ENCODE measurements at places on chromosomes 2 and 18.

GRCh38 chr2:226131299-226131784 lies 668.3 kb downstream of the IRS1 start:
- DNase-seq = no peak

DNA sequence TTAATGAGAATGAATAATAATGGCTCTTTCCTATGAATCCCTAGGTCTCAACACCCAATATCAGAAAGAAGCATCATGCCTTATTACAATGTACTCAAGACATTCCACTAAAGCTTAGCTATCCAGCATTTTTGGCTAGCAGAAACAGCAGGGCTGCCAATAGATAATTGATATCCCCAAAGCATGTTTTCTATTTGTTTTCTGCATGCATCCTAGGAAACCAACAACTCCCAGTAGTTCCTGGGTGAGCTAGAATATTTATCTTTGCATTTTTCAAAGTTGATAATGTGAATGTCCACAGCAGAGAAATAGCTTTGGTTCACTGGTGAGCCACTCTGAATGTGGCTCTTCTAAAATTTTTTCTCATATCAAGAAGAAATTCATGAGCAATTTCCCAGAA lies 5.8 kb upstream of the ANTXR1 start:
- DNase-seq = no peak

- no peak for DNase-seq
Measured at GRCh38 chr2:231318436-231318835, 77.1 kb upstream of the B3GNT7 start.

- no peak for DNase-seq
Measured at GRCh38 chr2:145598434-145598833, 1078.5 kb upstream of the ZEB2 start.

DNA sequence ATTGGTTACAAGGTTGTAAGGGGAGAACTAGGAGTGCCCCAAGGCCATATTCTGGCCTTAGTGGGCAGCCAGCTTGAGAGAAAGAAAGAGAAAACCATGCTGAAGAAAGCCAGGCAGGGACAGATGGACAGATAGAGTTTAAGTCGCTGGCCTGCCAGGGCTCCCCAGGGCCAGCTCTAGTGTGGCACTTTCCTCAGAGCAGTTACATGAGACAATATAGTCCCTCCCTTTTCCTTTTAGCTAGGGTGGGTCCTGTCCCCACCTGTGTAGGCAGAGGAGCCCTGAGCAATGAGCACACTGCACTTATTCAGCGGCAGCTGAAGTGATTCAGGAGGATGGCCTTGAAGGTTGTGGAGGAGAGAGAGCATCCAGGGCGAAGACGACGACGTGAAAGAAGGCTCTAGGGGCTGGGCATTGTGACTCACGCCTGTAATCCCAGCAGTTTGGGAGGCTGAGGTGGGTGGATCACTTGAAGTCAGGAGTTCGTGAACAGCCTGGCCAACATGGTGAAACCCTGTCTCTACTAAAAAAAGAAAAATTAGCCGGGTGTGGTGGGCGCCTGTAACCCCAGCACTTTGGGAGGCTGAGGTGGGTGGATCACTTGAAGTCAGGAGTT lies 152.0 kb upstream of the SLC1A4 start:
- no peak for DNase-seq

DNA sequence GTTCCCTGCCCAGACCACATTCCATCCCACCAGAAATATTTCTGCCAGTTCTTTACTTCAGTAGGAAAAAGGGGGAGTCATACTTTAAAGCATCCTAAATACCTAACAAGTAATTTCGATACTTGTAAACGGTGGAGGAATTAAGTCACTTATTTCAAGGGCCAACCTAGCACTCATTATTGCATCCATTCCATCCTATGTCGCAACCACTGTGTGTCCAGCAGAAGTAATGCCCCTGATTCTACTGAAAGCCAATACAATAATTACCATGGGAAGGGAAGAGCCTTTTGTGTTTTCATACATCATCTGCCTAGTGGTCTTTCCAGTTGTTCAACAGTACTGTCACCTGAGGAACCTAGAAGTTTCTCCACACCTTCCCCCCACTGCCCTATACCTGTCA lies 12.5 kb downstream of the SERPINB8 start:
- no peak for DNase-seq

- no peak for DNase-seq
Measured at GRCh38 chr2:239993291-239993690, 31.9 kb downstream of the NDUFA10 start.

DNA sequence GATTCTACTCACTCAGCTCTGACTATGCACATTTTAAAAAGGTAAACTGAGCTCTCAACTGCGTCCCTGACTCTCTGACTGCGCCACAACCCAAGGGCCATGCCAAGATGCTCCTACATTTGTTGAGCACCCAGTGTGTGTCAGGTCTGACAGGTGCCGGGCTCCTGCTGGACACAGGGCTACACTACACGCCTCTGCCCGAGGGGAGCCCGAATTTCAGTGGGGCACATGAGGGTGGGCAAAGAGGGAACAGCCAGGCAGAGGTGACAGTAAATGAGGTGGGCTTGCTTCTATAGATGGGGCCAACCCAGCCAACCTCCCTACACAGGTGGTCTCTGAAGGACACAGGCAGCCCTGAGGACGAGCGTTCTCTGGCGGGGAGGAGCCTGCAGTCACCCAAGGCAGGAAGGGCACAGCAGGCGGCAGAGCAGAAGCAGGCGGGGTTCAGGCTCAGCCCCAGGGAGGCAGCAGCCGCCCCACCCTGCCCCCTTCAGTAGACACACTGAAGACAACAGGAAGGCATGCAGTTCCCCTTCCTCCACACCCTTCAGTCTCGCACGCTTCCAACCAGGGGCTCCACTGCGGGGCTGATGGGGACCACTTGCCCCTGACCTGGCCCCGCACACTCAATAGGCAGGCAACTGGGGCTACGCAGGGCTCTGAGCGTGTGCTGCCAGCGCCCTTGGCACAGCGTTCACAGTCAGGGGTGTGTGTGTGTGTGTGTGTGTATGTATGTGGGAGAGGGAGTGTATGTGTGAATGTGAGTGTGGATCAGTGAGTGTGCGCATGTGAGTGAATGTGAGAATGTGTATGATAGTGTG lies 98.4 kb downstream of the UXS1 start:
- peak; percentile 39 for DNase-seq

GRCh38 chr2:166519391-166519962 lies 25.4 kb upstream of the SCN7A start:
- no peak for DNase-seq

GRCh38 chr2:29207352-29208148 lies 92.3 kb downstream of the CLIP4 start:
- DNase-seq = no peak

- peak; percentile 8 for DNase-seq
Measured at GRCh38 chr2:168345601-168346000, 98.2 kb upstream of the STK39 start.

DNA sequence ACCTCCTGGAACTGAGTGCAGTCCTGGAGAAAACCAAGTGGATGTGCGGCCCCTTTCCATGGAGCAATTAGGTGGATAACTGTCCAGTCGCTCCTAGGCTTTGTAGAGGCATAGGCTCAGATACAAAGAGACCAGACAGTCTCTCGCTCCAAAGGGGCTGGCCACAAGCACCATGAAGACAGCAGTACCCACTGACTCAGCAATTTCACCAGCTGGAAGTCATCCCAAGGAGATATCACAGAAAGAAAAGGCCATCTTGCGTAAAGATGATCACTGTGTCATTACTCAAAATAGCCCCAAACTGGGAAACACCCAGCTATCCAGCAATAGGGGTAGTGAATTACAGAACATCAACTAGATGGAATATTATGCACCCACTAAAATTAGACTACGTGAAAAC lies 161.2 kb downstream of the MSH2 start:
- no peak for DNase-seq

- no peak for DNase-seq
Measured at GRCh38 chr2:233352141-233352842, 2.0 kb upstream of the DGKD start.

DNA sequence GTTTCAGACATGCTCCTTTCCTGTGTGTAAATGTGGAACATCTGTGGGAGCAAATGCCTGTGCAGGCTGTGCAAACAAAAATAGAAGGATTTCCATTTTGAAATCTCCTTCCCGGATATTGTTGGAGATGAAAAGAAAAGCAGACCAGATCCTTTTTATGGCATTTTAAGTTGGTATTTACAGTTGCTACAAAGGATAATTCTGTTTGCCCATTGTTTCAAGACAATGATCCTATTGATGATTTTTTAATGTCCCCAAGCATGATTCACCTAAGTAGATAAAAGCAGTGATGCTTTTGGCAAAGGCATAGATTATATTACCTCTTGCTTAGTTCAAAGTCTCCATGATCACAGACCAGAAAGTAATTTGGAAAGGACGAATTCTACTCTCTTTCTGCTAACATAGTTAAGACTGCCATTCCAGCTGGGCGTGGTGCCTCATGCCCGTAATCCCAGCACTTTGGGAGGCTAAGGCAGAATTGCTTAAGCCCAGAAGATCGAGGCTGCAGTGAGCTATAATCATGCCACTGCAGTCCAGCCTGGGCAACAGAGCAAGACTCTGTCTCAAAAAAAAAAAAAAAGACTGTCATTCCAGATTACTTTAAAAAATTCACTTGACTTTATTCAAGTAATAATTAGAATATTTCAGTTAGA lies 209.6 kb upstream of the SLC39A10 start:
- no peak for DNase-seq

- no peak for DNase-seq
Measured at GRCh38 chr18:22467760-22468553, 50.2 kb upstream of the CTAGE1 start.

DNA sequence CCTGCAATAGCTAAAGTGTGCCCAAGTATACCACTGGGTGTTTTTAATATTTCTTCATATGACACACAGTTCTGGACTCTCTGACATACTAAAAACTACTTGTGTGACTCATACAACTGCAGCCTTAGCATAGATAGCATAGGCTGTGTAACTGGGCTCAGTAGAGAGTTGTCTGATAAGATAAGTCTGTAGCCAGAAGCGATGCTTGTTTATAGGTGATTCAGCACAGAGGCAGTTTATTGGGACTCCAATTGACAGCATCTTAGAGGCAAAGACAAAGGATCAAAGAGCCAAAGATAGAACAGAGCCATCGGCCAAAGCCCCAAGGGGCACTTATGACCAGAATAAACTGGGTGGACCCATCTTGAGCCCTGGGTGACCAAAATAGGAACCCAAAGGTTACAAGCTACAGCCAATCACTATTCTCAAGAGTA lies 42.3 kb downstream of the AAK1 start:
- peak; percentile 94 for DNase-seq

- DNase-seq = no peak
Measured at GRCh38 chr2:209076151-209076550, 347.7 kb upstream of the MAP2 start.
